Renal cortical epithelial cell (primary cell): ENCODE measurements at places on chromosomes 7 and 10.
A peak's percentile ranks its signal among the peaks of the same experiment; 100 is the strongest.

GRCh38 chr10:32340596-32341180 is 6.3 kb downstream of the EPC1 start:
- no peak for DNase-seq

GRCh38 chr10:129711291-129711690 is 244.2 kb downstream of the MGMT start:
- DNase-seq = no peak

DNA sequence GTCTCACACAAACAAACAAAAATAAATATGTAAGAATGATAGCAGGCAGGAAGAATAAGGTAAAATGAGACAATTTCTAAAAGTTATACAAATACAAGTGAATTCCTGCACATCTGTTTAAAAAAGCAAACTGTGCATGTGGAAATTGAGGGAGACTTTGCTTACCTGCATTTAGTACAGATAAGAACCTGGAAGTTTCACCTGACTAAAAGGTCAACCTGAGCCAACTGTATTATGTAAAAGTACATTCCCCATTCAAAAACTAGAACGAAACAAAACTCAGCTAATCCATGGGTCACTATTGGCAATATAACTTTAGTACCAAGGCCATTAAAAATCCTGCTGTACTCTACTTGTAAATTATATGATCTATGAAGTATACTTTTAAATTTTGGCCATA is 127.1 kb downstream of the DOCK4 start:
- DNase-seq = no peak

- DNase-seq = no peak
Observed at GRCh38 chr7:23266918-23267317, 20.3 kb downstream of the GPNMB start.

DNA sequence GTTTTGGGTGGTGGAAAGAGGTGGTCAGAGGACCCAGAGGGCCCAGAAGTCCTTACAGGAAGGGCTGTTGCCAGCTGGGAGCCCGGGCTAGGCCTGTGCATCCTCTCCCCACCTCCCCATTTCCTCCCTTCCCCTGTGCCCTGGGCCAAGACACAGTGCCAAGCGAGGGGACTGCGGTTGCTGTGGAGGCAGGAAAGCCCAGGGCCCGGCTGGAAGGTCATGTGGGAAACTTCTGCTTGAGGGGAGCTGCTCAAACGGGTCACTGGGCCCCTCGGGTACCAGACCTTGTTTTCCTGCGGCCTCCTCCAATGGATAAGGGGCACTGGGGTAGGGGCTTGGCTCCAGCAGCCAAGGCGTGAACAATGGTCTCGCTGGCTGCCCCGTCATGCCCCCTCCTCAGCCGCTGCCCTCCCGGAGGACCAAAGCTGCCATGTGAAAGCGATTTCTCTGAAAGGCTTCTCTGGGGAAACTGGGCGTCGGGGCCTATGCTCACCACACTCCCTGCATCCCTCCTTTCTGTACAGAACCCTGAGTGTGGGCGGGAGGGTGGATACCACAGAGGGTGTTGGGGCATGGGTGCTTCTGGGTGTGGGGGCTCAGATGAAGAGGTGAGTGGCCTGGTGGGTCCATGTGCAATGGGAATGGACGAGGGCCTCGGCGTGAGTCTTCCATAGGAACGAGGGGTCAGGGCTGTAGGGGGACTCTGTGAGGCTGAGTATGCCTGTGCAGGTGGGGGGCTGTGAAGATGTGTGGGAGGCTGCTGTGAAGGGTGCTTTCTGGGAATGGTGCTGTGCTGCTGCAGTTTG is 135.3 kb downstream of the PTPN20 start:
- no peak for DNase-seq

GRCh38 chr7:30430276-30430675 is 48.3 kb downstream of the NOD1 start:
- DNase-seq = peak; percentile 52

DNA sequence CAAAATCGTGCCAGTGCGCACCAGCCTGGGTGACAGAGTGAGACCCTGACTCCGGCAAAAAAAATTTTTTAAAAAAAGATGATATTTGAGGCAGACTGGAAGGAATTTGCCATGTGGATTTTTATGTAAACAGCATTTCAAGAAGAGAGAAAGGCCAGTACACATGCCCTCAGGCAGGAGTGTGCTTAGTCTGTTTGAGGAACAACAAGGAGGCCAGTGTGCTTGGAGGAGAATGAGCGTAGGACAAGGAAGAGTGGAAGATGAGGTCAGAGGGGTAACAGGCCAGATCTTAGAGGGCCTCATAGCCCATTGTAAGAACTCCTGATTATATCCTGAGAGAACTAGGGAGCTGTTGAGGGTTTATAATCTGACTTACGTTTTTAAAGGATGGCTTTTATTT is 17.2 kb upstream of the STRIP2 start:
- DNase-seq = no peak

GRCh38 chr10:62305813-62306212 is 37.2 kb upstream of the RTKN2 start:
- DNase-seq = peak; percentile 54

DNA sequence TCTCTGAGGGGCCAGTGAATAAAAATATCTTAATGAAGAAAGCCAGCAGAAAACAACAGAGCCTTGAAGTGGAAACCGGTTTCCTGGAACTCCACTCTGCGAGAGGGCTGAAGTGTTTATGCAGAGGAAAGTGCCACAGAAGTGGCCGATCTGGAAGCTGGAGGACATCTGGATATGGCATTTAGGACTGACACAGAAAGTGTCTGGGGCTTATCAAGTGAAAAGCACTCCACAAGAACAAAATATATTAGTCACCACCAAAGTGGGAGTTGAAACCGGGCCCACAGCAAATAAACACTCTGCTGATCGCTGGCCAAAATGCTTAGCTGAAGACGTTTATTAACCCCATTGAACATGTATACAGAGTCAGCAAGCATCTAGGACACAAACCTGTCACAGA is 7.8 kb downstream of the NOD1 start:
- DNase-seq = peak; percentile 39

DNA sequence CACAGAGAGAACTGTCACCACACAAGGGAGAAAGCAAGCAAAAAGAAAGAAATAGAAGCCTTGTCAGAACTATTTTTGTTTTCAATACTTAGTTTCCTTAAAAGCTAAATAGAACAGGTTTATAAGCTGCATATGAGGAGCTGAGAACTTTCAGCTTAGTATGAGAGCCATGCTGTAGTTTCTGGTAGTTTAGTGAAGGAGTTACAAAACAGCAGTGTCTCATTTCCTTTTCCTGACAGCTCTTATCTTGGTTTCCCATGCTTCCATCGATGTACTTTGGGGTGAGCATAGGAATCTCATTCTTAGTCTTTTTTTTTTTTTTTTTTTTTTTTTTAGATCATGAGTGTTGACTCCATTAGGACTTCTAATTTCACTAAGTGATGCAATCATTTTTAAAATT is 8.6 kb upstream of the CHRM2 start:
- DNase-seq = no peak

DNA sequence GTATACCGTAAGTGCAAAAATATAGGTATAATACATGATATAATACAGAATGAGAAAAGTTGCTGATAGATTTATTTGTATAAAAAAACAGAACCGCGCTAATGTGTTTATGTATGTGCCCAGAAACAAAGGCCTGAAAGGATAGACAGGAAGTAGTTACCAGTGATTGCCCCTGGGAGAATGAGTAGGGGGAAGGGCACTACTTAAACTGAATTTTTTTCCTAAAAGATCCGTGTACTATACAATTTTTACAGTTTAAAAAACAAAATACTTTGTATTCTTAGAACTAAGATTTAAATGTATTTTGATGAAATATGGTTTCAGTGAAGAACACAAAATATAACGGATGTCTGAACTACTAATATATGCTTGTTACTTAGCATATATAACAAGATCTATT is 2.9 kb downstream of the IPMK start:
- no peak for DNase-seq

GRCh38 chr7:84249656-84250055 is 55.1 kb upstream of the SEMA3A start:
- no peak for DNase-seq

DNA sequence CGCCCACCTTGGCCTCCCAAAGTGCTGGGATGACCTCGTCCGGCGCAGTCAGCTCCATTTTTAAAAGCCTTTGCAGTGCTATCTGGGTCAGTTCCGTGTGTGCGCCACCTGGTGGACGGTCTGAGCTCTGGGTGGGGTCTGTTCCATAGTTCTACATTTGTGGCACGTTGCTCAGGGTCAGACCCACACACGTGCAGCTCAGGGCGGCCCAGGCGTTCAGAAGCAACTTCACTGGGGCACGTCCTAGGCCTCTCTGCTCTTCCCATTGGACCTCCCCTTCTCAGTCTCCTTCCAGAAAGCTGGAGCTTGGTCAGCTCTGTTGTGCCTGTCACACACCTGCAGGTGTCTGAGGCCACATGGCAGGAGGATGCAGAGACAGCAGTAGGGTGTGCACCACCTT is 137.9 kb downstream of the DNAJB6 start:
- no peak for DNase-seq

DNA sequence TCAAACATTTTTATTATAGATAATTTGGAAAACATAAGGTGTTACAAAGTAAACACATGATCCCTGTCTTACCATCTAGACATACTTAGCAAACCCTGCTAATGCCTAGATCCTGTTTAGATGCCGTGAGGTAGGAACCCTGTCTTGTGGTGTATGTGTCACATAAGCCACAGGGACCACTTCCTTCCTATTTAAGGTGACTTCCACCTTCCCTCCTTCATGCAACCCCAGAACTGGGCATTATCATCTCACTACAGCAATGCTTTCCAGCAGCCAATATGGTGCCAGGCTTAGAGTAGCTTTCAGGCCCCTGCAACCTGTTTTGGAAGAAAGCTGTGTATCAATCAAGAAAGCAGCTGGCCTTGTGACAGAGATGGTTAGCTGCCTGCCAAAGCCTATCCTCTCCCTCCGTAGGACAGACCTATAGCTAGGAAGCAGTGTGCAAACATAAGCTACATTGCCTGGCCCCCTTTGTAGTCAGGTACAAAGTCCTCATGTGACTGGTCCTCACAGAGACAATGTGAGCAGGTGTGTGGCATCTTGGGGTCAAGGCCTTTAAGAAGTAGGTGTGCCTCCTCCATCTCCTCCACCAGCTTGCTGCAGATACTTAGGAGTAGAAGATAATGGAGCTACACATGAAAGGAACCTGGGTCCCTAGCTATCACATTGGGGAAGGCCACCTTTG is 146.8 kb downstream of the SPAG6 start:
- DNase-seq = no peak

DNA sequence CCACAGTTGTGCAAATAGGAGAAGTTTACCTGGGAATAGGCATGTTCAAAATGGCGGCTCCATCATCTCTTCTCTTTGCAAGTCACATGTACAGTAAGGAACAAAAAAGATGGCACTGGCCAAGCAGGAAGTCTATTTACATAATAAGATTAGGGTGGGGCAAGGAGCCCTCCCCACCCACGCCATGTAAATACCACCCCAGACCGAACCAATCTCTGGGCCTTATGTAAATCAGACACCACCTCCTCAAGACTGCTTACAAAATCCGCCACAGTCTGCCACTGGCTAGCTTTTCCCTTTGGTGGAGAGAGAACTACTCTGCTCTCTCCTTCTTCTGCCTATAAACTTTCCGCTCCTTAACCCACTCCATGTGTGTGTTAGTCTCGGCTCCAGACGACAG is 1496.3 kb downstream of the REEP3 start:
- DNase-seq = no peak

DNA sequence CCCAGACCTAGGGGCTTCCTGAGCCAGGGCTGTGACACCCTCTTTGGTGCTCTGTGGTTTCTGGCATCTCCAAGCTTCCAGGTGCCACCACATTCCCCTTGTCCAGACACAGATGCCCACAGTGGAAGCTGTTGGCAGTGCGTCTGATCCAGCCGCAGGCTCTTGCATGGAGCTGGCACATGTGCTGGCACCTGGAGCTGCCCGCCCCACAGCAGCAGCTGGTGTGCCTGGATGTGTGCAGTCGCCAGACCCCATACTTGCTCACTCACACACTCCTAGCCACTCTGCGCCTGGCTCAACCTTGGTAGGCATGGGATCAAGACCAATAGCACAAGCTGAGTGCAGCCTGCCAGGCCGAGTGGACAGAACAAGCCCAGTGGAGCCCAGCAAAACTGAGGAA is 106.5 kb downstream of the LYZL1 start:
- DNase-seq = no peak

DNA sequence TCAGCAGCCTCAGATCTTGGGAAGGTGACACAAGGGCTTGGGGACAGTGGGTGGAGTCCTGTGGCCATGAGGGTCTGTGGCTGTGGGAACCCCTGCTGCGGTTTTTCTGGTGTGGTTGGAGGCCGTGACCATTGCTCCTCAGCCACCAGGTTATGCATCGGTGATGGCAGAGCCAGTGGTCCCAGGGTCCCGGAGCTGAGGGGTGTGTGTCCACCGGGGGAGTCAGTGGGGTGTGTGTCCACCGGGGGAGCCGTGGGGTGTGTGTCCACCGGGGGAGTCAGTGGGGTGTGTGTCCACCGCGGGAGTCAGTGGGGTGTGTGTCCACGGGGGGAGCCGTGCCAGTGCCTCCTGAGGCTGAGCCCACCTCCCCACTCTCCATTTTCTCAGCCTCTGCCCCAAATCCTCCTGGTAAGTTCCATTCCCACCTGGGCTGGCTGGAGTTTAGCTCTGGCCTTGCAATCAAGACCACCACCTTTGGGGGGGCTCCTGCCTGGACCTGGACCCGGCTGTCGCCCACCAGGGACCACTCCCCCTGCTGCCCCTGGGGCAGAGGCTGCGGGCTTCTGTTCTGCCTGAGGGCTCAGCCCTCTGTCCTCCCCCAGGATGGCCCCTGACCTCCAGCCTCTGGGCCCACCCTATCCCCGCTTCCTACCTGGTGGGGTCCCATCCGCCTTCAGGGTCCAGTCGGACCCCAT is 143.5 kb downstream of the ELFN1 start:
- DNase-seq = no peak

GRCh38 chr10:10797513-10797912 is 220.2 kb upstream of the CELF2 start:
- no peak for DNase-seq

DNA sequence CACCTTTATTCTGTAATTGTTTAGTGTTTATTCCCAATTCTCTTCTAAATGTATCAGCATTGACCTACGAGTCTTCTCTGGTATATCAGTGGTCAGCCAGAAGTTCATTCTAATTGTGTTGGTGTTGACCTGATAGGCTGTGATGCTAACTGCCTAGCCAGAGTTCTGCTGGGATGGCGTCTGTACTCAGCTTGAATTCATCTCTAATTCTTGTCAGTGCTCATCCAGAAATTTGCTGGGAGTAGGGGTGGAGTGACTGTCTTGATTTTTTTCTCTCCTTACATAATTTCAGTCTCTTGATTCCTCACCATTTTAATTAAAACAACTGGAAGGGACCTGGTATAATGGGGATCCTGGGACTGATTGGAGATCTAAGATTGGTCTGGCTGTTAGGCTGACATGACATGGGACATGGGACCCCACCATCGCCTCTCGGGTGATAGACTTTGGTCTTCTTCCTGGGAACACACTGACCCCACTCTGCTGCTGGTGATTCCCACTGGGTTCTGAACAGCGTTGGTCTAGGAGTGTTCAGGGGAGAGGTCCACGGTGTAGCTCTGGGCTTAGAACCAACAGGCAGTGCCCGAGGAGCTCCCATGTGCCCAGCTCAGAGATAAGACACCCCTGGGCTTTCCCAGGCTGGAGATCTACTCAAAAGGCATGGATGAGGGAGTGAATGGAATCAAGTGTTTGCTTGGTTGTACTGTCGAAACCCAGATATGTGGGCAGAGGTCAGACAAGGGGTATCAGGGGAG is 3.8 kb downstream of the NEURL1 start:
- DNase-seq = no peak

GRCh38 chr10:24446739-24447138 is 237.8 kb downstream of the KIAA1217 start:
- DNase-seq = peak; percentile 84
